GM23248 (cell line): ENCODE measurements at places on chromosomes 7 and 10. TPM values are rescaled to one million over a fixed set of nuclear protein-coding genes. Genes with fewer than 3 reads are reported as not detected.

The CCDC201 gene
- total RNA-seq = not detected in 2 replicates

The SNX10 gene
- total RNA-seq = 1.4 and 1.5 TPM in 2 replicates

The AKR1C8 gene
- not detected in 2 replicates for total RNA-seq

The PDLIM1 gene
- total RNA-seq = 16.3 and 32.0 TPM in 2 replicates

The GSAP gene
- total RNA-seq = 4.3 and 5.2 TPM in 2 replicates

The TPK1 gene
- total RNA-seq = 0.13 and 3.7 TPM in 2 replicates

The LEP gene
- 0.22 TPM in 1 of 2 replicates, not detected in the other for total RNA-seq

The KIAA1549 gene
- total RNA-seq = 3.0 and 4.2 TPM in 2 replicates

The BMPR1A gene
- total RNA-seq = 35.5 and 41.7 TPM in 2 replicates

The CDK1 gene
- total RNA-seq = 33.5 and 40.5 TPM in 2 replicates

The IMPDH1 gene
- 97.3 and 104 TPM in 2 replicates for total RNA-seq

The FAM237B gene
- total RNA-seq = not detected in 2 replicates

The EFCAB10 gene
- not detected in 2 replicates for total RNA-seq

The ZNF727 gene
- total RNA-seq = not detected in 2 replicates

The ADCYAP1R1 gene
- total RNA-seq = not detected in 2 replicates

The CPN1 gene
- not detected in 2 replicates for total RNA-seq

The LAMB1 gene
- total RNA-seq = 135 and 166 TPM in 2 replicates

The XRCC2 gene
- 0.76 and 1.1 TPM in 2 replicates for total RNA-seq

The SPDYE6 gene
- total RNA-seq = not detected in 2 replicates

The HOXA7 gene
- total RNA-seq = 3.4 and 6.6 TPM in 2 replicates

The DPP6 gene
- total RNA-seq = not detected in 2 replicates

The PLEKHS1 gene
- total RNA-seq = 0.38 TPM in 1 of 2 replicates, not detected in the other
